ENCODE measurements at places on chromosomes 2 and 18.

DNA sequence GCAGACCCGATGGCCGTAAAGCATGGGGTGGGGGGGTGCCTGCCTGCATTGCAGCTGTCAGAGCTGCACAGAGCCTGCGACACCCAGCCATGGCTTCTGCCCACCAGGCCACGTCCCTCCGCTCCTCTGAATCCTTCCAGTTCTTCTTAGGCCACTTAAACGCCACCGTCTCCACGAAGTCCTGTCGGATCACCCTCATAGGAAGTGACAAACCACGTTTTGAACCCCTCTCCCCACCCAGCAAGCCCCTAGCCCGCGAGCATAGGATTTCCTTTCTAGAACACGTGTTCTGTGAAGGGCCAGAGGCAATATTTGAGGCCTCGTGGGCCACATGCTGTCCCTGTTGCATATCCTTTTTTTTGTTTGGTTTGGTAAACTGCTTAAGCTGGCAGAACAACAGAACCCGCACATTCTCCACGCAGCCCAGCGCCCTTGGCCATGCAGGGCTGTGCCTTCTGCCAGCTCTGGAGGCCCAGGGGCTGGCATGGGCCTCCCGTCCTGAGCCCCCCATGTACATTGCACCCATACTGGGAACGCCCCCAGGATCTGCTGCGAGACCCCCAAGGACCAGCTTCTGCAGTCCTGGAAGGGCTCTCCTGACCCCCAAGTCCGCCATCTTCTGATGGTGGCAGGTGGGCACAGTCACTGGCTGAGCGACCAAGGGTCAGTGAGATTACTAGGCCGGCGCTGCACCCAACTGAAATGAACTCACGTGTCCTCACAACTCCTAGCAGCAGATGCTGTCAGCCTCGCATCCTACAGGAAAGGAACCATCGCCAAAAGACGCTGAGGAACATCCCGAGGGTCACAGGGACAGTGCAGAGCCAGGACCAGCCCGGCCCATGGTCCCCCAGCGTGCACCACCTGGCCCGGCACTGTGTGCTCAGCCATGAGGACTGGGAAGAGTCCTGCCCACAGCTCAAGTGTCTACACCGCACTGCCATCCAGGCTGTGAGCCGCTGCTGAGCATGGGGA lies 35.1 kb downstream of the ADI1 start:
- no peak for DNase-seq

- DNase-seq = no peak
These were observed 80.4 kb downstream of the ZCCHC2 start for GRCh38 chr18:62603211-62603610.

- DNase-seq = no peak
These were observed 897.6 kb downstream of the BCL11A start for GRCh38 chr2:59655809-59656208.

DNA sequence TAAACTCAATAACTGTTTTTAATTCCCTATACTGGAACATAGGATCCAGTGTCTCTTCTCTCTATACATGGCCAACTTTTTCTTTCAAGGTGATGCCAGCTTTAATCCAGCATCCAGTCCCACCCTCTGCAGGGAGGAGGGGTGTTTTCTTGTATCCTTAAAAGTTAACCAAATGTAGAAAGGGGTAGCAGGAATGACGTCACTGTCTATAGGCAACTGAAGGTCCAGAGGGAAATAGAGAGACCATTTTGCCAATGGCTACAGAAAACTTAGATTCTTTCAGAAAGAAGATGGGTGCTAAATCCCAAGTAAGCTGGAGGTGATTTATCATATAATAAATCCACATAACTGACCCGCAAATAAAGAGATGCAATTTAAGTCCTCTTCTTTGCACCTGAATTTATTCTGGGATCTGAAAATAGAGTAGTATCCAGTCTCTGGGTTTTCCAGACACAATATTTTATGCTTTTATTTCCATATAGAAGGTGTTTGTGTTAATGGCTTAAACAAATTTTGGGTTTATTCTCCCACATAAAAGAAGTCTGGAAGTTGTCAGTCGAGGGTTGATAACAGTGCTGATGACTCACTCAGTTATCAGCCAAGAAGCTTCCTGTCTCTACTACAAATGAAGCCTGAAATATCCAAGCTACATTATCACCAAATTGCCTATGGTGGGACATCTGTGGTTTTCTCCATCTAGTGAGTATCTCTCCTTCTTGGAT lies 5.7 kb upstream of the DNER start:
- DNase-seq = no peak

DNA sequence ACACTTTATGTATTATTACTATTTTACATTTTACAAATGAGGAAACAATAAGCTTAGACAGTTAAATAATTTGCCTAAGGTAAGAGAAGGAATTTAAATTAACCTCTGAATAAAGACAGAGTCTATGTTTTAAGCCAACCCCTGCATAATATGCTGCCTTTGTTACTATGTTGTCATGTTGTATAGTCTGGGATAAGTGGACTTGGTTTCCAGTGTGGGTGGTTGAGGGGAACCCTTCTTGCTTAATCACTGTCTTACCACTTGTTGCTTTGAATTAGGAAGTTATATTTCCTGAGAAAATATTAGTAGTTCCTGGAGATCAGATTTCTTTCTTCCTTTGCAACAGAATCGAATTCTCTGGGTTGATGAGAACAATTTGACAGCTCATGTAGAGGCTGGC lies 52.6 kb downstream of the AGPS start:
- DNase-seq = no peak

DNA sequence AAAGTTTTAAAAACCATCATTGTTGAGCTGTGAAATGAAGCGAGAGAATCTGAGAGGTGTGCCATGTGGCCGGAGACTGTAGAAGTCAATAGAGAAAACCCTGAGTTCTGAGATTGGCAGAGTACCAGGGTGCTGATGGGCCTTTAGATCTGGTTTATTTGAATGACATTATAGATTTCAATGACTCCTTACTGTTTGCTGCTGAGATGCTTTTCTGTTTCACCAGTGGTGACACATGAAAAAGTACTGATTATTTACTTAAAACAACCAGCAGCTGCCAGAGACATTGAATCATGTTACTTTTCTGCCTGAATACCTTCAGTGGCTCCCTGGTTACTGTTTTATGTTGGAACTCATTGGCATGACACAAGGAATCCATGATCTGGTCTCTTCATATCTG lies 602.7 kb upstream of the ZNF804A start:
- DNase-seq = no peak

DNA sequence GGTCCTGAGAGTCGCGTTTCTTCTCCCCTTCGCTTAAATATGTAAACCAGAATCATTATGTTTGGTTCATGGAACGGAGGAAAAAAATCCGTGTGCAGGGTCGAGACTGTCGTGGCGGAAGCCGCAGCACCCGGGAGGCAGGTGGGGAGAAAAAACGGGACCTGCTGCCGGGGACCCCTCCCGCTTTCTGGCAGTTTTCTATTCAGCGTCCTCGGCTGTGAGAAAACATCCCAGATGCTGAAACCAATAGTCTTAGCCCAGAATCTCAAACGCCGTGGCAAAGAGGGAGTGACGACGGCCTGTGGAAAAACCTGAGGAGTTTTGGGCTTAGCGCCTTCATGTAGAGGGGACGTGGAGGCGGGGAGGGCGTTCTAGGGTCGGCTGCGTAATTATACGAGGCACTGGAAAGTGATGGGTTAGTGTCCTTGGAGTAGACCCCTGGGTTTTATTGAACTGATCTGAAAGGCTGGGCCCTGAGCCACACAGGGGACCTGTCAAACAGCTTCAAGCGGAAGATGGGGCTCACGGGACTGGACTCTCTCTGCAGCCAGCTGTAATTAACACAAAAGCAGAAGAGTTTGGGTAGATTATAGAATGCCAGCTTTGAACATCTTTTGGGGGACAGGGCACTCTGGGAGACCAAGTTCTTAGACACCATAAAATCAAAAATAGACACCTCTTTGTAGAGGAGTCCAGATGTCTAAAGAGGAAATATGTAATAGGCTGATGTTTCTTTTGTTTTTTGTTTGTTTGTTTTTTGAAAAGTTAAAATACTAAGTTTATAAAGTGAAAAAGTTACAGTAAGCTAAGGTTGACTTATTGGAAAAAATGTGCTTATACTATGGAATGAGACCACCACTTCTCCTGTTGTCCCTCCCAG lies 834 bp upstream of the BUB1 start:
- no peak for DNase-seq

DNA sequence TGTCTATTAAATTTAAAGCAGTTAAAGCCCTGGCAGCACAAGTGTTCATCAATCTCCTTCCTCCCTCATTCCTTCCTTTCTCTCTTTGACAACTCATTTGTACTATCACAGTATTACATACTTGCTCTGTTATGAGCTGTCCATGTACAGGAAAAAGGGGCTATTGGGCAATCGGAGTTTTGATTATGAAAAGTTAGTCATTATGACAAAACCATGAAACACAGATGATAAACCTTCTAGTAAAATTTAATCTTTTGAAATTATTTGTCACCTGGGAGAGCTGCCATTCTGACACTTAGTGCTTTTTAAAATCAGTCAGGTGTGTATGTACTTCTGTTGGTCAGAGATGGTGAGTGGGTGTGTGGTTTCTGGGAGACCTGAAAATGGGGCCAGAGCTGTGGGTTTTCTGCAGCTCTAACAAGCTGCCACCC lies 39.4 kb downstream of the MAP4K4 start:
- no peak for DNase-seq

GRCh38 chr18:51522338-51522737 lies 324.9 kb upstream of the MEX3C start:
- no peak for DNase-seq

- no peak for DNase-seq
These were observed 35.8 kb downstream of the HIBCH start for GRCh38 chr2:190283783-190284182.

DNA sequence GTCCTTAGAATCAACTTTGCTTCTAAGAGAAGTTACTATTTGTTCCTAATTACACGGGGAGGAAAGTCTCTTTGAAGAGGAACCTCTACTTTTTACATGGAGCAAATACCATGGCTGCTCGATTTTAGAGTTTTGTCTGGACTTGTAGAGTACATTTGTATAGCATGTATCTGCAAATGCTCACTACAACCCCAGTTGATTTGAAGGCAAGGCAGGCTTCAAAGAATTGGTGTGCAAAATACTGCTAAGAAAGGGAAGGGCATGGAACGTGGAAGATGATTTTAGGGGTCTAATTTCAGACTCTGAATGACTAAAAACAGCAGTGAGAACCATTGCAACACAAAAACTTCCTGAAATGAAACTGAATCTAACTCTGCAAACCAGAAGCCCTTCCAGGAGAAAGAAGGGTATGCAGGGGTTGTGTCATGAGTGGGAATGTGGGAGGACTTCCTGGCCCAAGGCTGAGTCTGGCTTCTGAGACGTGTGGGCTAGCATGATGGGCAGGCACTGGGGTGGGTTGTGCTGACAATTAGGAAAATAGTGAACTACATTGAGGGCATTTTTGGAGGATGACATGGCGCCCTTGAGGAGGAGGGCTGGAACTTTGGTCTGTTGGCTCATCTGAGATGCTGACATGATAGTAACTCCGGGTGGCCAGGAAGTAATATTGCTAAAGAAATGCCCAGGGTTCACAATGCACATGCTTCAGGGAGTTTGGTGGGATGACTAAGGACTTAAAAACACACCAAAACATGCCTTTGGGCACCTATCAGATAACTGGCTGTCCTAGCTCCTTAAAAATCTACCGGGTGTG lies 18.9 kb upstream of the IL1R2 start:
- DNase-seq = no peak

GRCh38 chr2:143452817-143453451 lies 323.7 kb downstream of the ARHGAP15 start:
- DNase-seq = no peak
